IMR-90 (cell line): ENCODE measurements at places on chromosomes 13 and 19. TPM values are rescaled to one million over a fixed set of nuclear protein-coding genes. Genes with fewer than 3 reads are reported as not detected.
A peak's percentile ranks its signal among the peaks of the same experiment; 100 is the strongest.

GRCh38 chr19:32022731-32023563 lies 322.5 kb upstream of the ZNF507 start:
- H3K27me3 ChIP-seq = no peaks in the 10 kb centered on the region
- no peak for DNase-seq
- no peaks in the 10 kb centered on the region for H3K36me3 ChIP-seq
- H3K4me1 ChIP-seq = no peaks in the 10 kb centered on the region

- H3K27me3 ChIP-seq = no peaks in the 10 kb centered on the region
- H3K36me3 ChIP-seq = no peaks in the 10 kb centered on the region
- H3K27ac ChIP-seq = peak overlapping the region; percentile 67
- peak overlapping the region; percentile 64 for H3K4me3 ChIP-seq
- H3K4me1 ChIP-seq = peaks cover 8% of the 10 kb centered on the region
These were observed 1.3 kb downstream of the RFX2 start for GRCh38 chr19:6108721-6109633.

GRCh38 chr13:86282442-86282841 lies 483.2 kb upstream of the SLITRK6 start:
- H3K27ac ChIP-seq = no peak overlapping the region
- H3K36me3 ChIP-seq = no peaks in the 10 kb centered on the region
- DNase-seq = no peak
- no peak overlapping the region for H3K4me3 ChIP-seq

Gene TRPC4
- 5.2 and 5.3 TPM in 2 replicates for total RNA-seq

Gene LILRA6
- not detected in 2 replicates for total RNA-seq

GRCh38 chr13:99883805-99884204 lies 87.8 kb downstream of the ZIC5 start:
- H3K27me3 ChIP-seq = peaks cover 6% of the 10 kb centered on the region; the same call in 1 of the 2 replicates
- H3K4me3 ChIP-seq = no peak overlapping the region
- H3K4me1 ChIP-seq = no peaks in the 10 kb centered on the region
- H3K27ac ChIP-seq = no peak overlapping the region

GRCh38 chr19:45218426-45218825 lies 26.8 kb downstream of the EXOC3L2 start:
- no peak for DNase-seq
- no peaks in the 10 kb centered on the region for H3K36me3 ChIP-seq
- peaks cover 66% of the 10 kb centered on the region for H3K27me3 ChIP-seq
- no peak overlapping the region for H3K4me3 ChIP-seq

DNA sequence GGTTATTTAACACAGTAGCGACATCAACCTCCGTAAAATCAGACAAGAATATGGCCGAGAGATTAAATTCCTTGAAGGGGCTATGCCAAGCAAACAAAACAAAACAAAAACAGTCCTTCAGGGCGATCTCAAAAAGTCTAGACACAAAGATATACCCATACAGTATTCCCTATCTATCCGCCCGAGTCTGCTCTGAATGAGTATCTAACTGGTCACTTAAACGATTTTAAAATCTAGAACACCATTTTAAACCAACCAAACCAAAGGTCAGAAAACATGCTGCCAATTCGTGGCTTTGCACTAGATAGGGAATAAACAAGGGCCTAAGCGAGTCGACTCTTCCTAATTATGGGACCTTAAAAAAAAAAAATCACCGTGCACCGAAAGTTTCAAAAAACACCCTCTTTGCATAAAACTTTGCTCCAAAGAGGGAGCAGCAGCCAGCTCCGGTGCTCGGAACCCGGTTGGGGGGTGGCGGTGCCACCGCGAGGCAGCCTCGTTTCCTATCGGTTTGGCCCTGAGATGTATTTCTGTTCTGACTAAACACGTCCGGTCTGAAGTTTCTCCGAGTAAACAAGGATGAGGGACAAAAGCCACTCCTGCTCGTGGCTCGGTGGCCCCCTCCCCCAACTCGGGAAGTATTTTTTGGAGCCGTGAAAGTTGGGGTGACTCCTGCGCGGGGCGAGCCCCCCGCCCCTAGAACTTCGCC lies 1.8 kb downstream of the HMGB1 start:
- peak overlapping the region; percentile 94 for H3K27ac ChIP-seq
- peaks cover 2% of the 10 kb centered on the region for H3K36me3 ChIP-seq
- no peaks in the 10 kb centered on the region for H3K27me3 ChIP-seq
- peak overlapping the region; percentile 74 for H3K4me3 ChIP-seq
- DNase-seq = peak; percentile 50
- H3K4me1 ChIP-seq = peaks cover 3% of the 10 kb centered on the region

Gene CD209
- not detected in 2 replicates for total RNA-seq

Gene LYPD3
- total RNA-seq = 0.18 TPM in 1 of 2 replicates, not detected in the other

DNA sequence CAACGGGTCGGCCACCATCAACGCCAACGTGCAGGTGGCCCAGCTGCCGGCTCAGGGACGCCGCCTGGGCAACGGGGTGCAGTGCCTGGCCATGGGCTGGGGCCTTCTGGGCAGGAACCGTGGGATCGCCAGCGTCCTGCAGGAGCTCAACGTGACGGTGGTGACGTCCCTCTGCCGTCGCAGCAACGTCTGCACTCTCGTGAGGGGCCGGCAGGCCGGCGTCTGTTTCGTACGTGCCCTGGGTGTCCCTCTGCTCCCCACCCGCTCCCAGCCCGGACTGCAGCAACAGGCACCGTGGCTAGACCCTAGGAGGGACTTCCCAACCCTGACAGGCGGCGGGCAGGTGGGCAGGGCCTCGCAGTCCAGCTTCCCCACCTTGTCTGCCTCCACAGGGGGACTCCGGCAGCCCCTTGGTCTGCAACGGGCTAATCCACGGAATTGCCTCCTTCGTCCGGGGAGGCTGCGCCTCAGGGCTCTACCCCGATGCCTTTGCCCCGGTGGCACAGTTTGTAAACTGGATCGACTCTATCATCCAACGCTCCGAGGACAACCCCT lies 3.5 kb downstream of the ELANE start:
- no peaks in the 10 kb centered on the region for H3K36me3 ChIP-seq
- H3K27ac ChIP-seq = no peak overlapping the region
- peaks cover 6% of the 10 kb centered on the region for H3K4me1 ChIP-seq
- H3K4me3 ChIP-seq = no peak overlapping the region

DNA sequence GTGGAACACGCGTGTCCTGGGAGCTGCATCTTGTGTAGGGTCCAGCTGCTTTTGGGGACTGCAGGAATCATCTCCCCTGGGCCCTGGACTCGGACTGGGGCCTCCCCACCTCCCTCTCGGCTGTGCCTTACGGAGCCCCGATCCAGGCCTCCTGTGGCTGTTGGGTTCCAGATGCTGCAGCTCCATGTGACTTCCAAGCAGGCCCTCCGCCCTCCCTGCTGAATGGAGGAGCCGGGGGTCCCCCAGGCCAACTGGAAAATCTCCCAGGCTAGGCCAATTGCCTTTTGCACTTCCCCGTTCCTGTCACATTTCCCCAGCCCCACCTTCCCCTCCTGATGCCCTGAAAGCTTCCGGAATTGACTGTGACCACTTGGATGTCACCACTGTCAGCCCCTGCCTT lies 6.2 kb upstream of the PGLS start:
- H3K27me3 ChIP-seq = no peaks in the 10 kb centered on the region
- peaks cover 12% of the 10 kb centered on the region for H3K4me1 ChIP-seq
- no peak overlapping the region for H3K27ac ChIP-seq
- no peak for DNase-seq

Gene MYBPC2
- total RNA-seq = not detected in 2 replicates

Gene POU4F1
- not detected in 2 replicates for total RNA-seq

Gene CEP89
- 5.8 and 7.2 TPM in 2 replicates for total RNA-seq

DNA sequence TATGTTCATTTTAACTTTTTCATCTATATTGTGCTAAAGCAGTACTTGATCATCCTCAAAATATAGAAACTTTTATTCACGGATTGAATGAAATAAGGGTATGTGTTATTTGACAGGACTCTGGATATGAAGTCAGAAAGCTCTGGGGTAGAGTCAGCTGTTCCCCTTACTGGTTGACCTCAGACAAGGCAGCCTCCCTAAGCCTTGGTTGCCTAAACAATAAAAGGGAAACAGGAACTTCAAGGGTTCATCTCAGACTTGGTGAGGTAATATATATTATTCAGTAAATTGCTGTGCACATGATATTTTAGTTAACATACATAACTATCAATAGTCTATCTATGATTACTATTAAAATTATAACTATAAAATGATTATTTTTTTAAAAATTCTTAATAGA lies 13.6 kb downstream of the POLR1D start:
- no peak for DNase-seq
- no peaks in the 10 kb centered on the region for H3K27me3 ChIP-seq
- peaks cover 3% of the 10 kb centered on the region for H3K4me1 ChIP-seq
- H3K36me3 ChIP-seq = peaks cover 2% of the 10 kb centered on the region

- DNase-seq = no peak
- no peak overlapping the region for H3K4me3 ChIP-seq
These were observed 43.9 kb downstream of the ZNF331 start for GRCh38 chr19:53581871-53582279.

Gene ZNF177
- total RNA-seq = 0.83 and 1.1 TPM in 2 replicates

- H3K27ac ChIP-seq = no peak overlapping the region; the same call in 1 of the 2 replicates
- H3K27me3 ChIP-seq = no peaks in the 10 kb centered on the region
These were observed 238.3 kb upstream of the MAB21L1 start for GRCh38 chr13:35714588-35715377.

DNA sequence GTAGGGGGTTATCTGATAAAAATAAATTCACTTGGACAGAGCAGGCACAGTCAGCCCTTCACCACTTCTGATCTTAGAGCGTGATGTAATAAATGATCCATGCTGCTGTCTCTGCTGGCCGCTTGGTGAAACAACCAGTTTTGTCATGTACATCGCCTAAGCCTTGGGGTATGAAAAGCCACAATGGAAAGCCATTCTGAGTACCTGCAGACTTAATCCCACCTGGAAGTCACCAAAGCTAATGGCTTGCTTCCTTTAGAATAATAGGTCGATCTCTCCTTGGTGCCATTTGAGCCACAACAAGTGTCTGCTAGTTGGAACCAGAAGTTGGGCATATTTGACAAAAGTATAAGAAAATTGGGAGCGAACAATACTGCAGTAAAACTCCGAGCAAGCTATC lies 1649.7 kb upstream of the SPRY2 start:
- no peaks in the 10 kb centered on the region for H3K27me3 ChIP-seq
- no peaks in the 10 kb centered on the region for H3K36me3 ChIP-seq
- H3K4me3 ChIP-seq = no peak overlapping the region
- H3K27ac ChIP-seq = no peak overlapping the region
- no peaks in the 10 kb centered on the region for H3K4me1 ChIP-seq
- no peak for DNase-seq

- H3K27ac ChIP-seq = no peak overlapping the region
- H3K4me1 ChIP-seq = peaks cover 6% of the 10 kb centered on the region; the same call in 1 of the 2 replicates
- H3K4me3 ChIP-seq = no peak overlapping the region
- H3K27me3 ChIP-seq = no peaks in the 10 kb centered on the region
- H3K36me3 ChIP-seq = no peaks in the 10 kb centered on the region
These were observed 1312.4 kb downstream of the PCDH9 start for GRCh38 chr13:65917731-65918130.

Gene C5AR1
- total RNA-seq = under 0.01 TPM in 1 of 2 replicates, not detected in the other

- H3K4me1 ChIP-seq = no peaks in the 10 kb centered on the region
- peak overlapping the region; percentile 64 for H3K27ac ChIP-seq
- H3K36me3 ChIP-seq = no peaks in the 10 kb centered on the region
- peak overlapping the region; percentile 42 for H3K4me3 ChIP-seq
These were observed 285 bp downstream of the TMEM143 start for GRCh38 chr19:48363500-48363809.

DNA sequence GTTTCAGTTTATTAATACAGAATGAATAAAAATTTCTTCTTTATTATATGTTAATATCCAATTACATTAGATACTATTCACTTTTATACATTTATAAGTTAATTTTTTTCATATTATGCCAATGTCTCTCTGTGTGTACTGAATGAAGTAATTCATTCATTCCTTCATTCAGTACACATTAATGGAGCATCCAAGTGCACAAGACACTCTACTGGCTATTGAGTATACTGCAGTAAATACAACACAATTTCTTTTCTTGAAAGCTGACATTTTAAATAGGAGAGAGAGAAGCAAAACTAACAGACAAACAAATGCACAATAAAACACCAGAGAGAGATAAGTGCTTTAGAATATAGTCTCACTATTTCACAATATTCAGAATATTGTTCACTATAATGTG lies 1038.3 kb upstream of the SPRY2 start:
- H3K27me3 ChIP-seq = no peaks in the 10 kb centered on the region
- H3K4me1 ChIP-seq = no peaks in the 10 kb centered on the region
- H3K36me3 ChIP-seq = no peaks in the 10 kb centered on the region
- H3K27ac ChIP-seq = no peak overlapping the region

- DNase-seq = no peak
- H3K4me1 ChIP-seq = peaks cover 32% of the 10 kb centered on the region
- peaks cover 10% of the 10 kb centered on the region; the same call in 1 of the 2 replicates for H3K36me3 ChIP-seq
These were observed 28.1 kb downstream of the LATS2 start for GRCh38 chr13:21033212-21033840.

Gene PNMA8A
- 0.83 and 0.90 TPM in 2 replicates for total RNA-seq

DNA sequence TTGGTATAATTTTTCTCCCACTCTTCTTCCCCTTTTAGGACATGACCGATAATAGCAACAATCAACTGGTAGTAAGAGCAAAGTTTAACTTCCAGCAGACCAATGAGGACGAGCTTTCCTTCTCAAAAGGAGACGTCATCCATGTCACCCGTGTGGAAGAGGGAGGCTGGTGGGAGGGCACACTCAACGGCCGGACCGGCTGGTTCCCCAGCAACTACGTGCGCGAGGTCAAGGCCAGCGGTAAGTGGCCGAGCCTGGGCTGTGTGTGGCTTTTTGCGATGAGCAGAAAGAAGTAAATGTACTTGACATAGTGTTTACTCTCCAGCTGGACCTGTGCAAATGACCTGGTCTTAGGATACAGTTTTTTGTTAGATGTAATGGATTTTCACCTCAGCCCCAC lies 102.5 kb downstream of the ARHGEF7 start:
- DNase-seq = no peak
- H3K4me1 ChIP-seq = peaks cover 10% of the 10 kb centered on the region
- H3K4me3 ChIP-seq = no peak overlapping the region

DNA sequence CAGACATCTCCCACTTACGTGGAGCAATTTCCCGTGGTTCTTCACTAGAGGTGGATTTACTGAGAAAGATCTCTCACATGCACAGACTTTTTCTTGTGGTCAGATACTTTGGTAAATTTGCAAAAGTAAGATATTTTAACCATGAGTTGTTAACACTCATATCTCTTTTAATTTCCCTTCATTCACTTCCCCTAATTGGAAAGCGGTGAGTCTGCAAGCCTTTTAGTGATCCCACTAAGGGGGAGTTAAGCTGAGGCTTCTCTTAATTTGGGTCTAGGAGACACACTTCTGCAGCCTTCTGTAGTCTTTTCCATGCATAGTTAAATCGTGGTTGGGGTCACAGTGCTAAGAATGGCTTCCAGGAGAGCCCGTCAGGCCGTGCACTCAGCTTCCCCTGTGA lies 30.7 kb upstream of the SERPINE3 start:
- peaks cover 12% of the 10 kb centered on the region for H3K27me3 ChIP-seq
- no peak for DNase-seq
- no peak overlapping the region for H3K4me3 ChIP-seq
- no peak overlapping the region for H3K27ac ChIP-seq
- H3K4me1 ChIP-seq = 0 out of 2 replicates have a peak, but pooled peaks cover 2% of the 10 kb centered on the region

- DNase-seq = peak; percentile 33
- H3K4me3 ChIP-seq = peak within 1 kb of the TSS; percentile 12; the same call in 1 of the 2 replicates
- peaks cover 7% of the 10 kb centered on the region; the same call in 1 of the 2 replicates for H3K4me1 ChIP-seq
These were observed at the start of gene GRIN2D for GRCh38 chr19:48393559-48394330. Gene GRIN2D (plus strand): TSS chr19:48393668. CDS start chr19:48398393, 4,725 bp downstream.

Gene TNFSF13B
- total RNA-seq = 0.54 and 0.56 TPM in 2 replicates
